ENCODE measurements at places on chromosomes 3 and 15. TPM values are rescaled to one million over a fixed set of nuclear protein-coding genes. Genes with fewer than 3 reads are reported as not detected.

DNA sequence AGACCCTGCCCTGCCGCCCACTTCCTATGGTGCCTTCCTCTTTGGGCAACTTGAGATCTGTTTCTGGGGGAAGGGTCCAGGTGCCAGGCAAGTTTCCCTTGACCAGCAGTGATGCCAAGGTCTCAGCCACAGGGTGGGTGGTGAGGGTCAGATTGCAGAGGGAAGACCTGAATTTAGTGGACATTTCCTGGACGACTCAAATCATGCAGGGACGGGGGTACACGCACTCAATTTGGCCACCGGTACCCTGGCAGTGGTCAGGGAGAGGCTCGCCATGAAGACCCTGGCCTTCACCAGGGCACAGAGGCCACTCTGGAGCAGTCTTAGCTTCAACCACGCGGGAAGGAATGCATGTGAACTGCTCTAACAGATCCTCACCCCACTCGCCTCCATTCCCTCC, 1.5 kb upstream of the GRIP2 start:
- no peak overlapping the region for H3K4me3 ChIP-seq
- H3K4me1 ChIP-seq, result no peaks in the 10 kb centered on the region
- no peak overlapping the region for H3K27ac ChIP-seq
- H3K36me3 ChIP-seq, result no peaks in the 10 kb centered on the region
- no peaks in the 10 kb centered on the region for H3K27me3 ChIP-seq
- no peak for DNase-seq

- no peak overlapping the region for H3K27ac ChIP-seq
- H3K36me3 ChIP-seq, result no peaks in the 10 kb centered on the region
- no peaks in the 10 kb centered on the region for H3K27me3 ChIP-seq
- H3K4me1 ChIP-seq, result no peaks in the 10 kb centered on the region
- no peak overlapping the region for H3K4me3 ChIP-seq
Measured at GRCh38 chr3:26058901-26059321, 269.0 kb downstream of the OXSM start.

DNA sequence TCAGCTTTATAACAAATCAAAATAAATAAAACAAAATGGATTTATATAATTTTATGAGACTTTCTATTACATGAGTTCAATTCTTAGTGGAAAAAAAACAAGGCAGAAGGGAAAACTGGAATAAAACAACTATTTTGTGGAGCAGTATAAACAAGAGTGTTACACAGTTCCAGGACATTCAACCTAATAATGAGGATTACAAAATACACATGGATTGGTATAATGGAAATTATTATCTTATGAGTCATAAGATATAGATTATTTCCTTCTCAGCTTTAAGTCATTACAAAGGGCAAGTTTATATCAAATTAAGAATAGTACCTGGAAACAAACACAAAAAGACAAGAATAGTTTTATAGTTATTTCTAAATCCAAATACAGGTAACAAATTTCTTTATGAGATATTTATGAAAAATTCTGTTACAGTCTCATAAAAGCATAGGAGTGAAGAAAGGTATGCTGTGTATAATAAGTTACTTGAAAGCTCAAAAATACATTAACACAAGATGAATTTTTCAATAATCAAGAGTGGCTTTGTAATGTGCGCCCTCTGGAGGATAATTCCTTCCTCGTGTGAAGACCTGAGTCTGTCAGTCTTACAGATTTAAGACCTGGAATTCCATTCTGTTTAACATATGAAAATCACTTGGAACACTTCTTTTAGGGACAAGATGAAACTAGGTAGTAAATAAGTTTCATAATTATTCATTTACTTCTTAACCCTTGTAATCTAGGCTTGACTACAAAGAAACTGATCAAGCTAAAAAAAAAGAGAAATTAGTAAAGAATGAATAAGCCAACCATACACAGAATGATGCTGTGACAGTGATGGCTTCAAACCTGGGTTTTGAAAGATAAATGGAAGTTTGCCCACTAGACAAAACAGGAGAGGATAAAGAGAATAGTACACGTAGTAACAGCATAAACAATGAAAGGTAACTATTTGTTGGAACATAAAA, 9.5 kb downstream of the COPS2 start:
- H3K4me3 ChIP-seq, result no peak overlapping the region
- peak; percentile 53 for DNase-seq
- no peaks in the 10 kb centered on the region for H3K27me3 ChIP-seq
- H3K4me1 ChIP-seq, result peaks cover 14% of the 10 kb centered on the region
- H3K36me3 ChIP-seq, result peaks cover 11% of the 10 kb centered on the region
- peak overlapping the region; percentile 12 for H3K27ac ChIP-seq

DNA sequence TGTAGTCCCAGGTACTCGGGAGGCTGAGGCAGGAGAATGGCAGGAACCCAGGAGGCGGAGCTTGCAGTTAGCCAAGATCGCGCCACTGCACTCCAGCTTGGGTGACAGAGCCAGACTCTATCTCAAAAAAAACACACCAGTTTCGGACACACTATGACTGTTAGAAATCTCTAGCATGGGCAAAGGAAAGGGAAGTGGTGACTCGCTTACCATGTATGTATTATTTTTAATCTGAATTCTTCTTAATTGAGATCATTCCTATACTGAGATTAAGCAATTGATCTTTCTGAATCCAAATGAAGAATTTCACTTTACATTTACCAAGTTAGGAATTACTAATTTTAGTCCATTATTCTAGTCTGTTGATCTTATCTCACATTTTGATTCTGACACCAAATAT, 459.2 kb upstream of the ALCAM start:
- H3K27me3 ChIP-seq, result no peaks in the 10 kb centered on the region
- no peaks in the 10 kb centered on the region for H3K4me1 ChIP-seq
- no peak overlapping the region for H3K27ac ChIP-seq
- no peak for DNase-seq

DNA sequence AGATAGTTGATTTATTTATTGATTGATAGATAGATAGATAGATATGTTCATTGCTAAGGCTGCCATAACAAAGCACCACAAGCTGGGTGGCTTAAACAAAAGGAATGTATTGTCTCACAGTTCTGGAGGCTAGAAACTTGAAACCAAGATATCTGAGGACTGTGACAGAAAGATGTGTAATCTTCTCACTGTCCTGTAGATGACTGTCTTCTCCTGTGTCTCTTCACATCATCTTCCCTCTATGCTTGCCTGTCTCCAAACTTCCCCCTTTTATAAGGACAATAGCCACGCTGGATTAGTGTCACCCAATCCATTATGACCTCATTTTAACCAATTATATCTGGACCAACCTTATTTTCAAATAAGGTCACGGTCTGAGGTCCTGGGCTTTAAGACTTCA, 40.9 kb downstream of the GNB4 start:
- no peak overlapping the region for H3K27ac ChIP-seq
- DNase-seq, result no peak
- no peaks in the 10 kb centered on the region for H3K4me1 ChIP-seq
- H3K4me3 ChIP-seq, result no peak overlapping the region
- H3K27me3 ChIP-seq, result no peaks in the 10 kb centered on the region

Gene C15orf40
- total RNA-seq, result 40.7 TPM

Gene IL17RB
- total RNA-seq, result 0.32 TPM

Gene MRPL3
- total RNA-seq, result 50.1 TPM

Gene B2M
- 3,928 TPM for total RNA-seq

Gene ABHD5
- 12.1 TPM for total RNA-seq
